D721Med (cell line): ENCODE measurements at places on chromosomes 1 and 21.
A peak's percentile ranks its signal among the peaks of the same experiment; 100 is the strongest.

DNA sequence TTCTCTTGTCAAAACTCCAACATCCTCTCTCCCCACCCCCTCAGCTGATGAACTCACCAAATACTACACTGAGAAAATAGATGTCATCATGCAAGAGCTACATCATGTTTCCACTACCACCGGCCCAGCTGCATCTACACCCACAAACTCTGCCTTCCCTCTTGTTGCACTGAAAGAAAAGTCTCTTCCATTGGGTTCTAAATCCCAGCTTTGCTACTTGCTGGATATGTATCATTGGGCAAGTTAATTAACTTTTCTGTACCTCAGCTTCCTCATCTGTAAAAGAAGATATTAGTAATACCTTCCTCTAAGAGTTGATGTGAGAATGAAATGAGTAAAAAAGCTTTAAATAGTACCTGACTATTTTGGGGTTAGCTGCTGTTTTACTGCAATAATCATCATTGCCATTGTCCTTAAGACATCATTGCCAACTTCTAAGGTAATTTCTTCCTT lies 108.6 kb downstream of the OLFML2B start:
- no peak for DNase-seq

GRCh38 chr1:229156872-229157271 lies 114.0 kb upstream of the RAB4A start:
- no peak for DNase-seq

DNA sequence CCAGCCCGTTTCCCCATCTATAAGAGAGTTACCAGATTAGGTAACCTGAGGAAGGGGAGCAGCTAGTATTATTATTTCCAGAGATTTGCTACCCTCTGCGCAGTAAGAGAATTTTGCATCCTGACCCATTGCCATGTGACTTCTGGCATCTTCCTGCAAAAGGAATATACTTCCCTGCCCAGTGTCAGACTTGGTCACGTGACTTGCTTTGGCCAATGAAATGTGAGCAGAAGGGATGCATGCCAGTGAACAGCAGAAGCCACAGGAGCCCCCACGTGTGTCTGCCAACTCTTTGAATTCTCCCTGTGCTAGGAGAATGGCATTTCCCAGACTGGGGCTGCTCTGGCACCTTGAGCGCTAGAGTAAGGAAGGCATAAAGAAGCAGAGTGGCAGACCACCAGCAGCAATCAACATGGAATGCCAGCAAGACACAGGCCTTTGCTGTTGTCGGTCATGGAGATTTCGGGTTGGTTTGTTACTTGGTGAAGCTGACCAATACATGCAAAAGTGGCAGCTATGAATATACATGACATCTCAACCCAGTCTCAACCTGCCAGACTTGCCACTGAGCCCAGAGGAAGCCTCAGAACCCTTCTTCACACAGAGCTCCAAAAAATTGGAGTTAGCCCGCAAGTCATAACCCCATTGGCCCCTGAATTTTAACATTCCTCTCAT lies 26.4 kb upstream of the SDHB start:
- DNase-seq: no peak

- DNase-seq: no peak
These were observed 35.9 kb upstream of the AXDND1 start for GRCh38 chr1:179329862-179330261.

DNA sequence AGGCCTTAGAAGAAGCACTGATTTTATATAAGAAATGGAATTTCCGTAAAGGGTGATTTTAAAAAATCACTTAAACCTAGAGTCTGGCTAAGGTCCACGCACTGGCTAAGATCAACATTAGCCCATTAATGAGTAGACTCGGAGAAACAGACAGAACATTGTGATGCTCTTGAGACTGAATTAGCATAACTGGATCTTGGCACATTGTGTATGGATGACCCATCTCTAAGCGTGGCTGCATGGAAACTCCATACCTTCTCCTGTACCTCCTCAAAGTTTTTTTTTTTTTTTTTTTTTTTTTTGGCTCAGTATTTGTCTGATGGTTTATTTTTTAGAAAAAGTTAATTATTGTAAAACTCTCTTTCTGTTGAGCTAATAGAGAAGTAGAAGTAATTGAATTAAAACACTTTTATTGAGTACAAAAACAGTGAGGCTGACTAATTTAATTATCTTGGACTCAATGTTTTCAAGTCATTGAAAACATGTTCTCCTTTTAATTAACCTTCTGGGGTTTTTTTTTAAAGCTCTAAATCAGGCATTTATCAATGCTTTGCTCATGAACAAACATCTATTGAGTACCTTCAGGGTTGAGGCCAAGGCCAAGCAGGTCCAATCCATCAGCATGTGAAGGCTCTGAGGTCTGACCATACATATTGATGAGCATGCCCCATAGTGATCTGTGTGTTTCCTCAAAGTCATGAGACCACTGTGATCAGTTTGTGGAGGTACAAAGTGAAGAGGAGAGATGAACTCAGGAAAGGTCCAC lies 74.0 kb downstream of the TLR5 start:
- no peak for DNase-seq

GRCh38 chr1:172376431-172376830 lies 44.1 kb upstream of the C1orf105 start:
- DNase-seq: no peak

DNA sequence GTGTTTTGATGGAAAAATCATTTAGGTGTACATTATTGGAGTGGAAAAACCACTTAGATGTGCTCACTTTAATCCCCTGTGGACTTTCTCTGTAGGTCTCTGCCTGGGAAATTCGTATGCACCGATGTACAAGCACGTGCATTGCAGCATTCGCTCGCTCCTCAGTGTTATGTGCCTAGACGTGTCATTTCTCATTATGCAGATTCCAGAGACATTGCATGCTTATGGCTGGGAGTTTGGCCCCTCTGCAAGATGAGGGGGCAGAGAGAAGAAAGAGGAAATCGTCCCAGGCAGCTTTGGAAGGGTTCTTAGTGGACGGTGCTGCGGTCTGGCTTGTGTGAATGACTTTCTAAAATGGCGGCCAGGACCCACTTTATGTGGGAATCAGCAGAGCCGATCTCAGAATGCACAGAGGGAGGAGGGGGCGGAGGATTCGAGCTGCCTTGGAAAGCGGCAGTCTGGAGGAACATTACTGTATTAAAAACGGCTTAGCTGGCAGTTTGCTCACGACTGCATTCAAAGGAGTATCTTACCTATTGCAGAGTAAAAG lies 2.3 kb downstream of the SPEN start:
- no peak for DNase-seq

DNA sequence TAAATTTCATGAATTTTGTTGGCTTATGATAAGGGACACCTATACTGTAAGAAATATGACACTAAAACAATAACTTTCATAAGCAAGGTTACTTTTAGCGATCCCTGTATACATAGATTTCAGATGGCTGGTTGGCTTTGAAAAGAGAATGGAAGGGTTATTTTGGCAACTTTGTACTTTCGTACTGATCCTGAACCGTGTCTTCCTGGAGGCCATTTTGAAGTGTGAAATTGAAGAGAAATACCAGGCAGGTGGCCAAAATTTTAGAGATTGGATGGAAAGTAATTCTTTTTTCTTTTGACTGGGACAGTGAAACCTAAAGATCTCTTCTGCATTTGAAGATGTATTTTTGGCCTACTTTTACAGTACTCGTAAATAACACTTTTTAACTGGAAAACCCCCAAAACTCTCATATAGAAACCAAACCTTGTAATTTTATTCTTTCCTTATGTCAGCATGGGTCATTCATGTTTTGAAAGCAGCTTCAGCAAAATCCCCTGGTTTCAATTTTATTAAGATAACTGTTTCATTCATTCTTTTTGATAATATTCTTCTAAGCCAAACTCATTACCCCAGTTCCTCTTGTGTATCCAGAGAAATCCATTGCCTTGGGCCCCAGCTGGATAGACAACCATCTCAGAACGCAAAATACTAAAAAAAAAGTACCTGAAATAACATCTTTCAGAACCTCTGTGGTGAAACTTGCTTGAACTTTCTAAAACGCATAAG lies 38.4 kb upstream of the ZNF281 start:
- DNase-seq: no peak

DNA sequence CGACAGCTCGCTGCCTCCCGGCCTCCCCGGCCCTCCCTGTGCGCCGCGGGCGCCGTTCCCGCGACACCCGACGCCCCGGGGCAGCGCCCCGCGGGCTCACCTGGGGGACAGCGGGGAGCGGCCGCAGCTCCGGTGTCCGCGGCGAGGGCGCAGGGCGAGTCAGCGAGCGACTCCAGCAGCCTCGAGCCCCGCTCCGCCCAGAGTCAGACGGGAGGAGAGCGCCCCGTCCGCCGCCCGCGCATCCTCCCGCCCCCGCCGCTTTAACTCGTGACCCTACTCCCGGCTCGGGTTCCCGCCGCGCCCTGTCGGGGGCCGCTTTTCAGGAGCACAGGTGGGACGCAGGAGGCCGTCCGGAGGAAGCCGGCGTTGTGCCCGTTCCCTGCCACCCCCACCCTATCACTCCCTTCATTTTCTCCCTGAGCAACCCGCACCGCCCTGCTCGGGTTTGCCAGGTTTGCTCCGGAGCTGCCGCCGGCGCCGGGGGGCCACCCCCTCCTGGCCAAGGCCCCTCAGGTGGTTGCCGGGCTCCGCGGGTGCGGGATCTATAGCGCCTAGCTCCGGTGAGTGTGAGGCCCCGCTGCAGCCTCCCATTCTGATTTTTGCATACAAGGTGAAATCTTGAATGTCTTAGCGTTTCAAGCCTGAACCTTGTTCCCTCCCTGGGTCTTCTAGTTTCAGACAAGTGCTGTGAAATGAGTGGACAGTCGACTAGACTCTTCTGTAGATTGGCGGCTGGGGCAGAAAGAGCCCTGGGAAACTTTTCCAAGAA lies at the start of gene MCOLN3:
Gene MCOLN3, minus strand, starts transcription at position 205 of the 769 bp plus-strand sequence. CDS start 3,140 bp downstream, outside the sequence.
- DNase-seq: no peak

- DNase-seq: no peak
These were observed 27.9 kb upstream of the SRP9 start for GRCh38 chr1:225749706-225750105.

GRCh38 chr1:55869065-55869464 lies 653.9 kb upstream of the USP24 start:
- no peak for DNase-seq

GRCh38 chr1:200452850-200453552 lies 43.2 kb upstream of the ZNF281 start:
- no peak for DNase-seq

GRCh38 chr1:91761295-91761721 lies 124.6 kb downstream of the TGFBR3 start:
- no peak for DNase-seq

- no peak for DNase-seq
These were observed 7.1 kb upstream of the C1orf159 start for GRCh38 chr1:1122981-1123480.

DNA sequence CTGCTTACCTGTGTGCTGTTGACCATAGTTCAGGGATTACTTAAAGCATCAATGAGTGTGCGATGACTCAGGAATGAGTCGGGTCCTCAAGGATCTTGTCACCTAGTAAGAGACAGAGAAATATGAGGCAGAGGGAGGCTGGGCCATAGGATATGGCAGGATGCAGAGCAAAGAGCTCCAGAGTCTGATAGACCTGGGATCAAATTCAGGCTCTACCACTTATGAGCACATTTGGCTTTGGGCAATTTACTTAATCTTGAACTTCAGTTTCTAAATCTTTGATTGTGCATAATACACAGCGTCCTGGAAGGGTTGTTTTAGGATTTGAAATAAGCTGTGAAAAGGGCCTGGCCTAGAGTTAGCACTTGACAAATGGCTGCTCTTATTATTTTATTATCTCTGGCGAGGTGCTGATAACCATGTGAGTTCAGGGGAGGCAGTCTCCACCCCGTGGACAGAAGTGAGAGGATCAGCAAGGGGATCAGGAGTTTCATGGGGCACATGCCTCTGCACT lies 94.5 kb downstream of the ROR1 start:
- no peak for DNase-seq

DNA sequence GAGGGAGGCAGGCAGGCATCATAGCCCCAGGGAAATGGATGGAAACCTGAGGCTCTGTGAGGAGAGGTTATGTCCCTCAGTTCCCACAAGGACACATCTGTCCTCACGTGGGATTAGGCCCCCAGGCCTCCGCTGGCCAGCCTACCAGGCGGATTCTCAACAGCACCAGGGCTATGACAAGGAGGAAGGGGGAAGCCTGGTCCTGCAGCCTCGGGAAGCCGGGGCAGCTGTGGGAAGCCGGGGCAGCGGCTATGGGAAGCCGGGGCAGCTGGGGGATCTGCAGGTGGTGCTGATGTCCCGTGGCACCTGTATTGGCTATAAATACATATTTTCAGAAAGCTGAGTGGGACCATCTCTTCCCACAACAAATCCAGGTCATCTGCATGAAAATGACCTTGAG lies 19.7 kb downstream of the BSND start:
- DNase-seq: no peak

- DNase-seq: no peak
These were observed 3.8 kb upstream of the SLC26A9 start for GRCh38 chr1:205947024-205947423.

DNA sequence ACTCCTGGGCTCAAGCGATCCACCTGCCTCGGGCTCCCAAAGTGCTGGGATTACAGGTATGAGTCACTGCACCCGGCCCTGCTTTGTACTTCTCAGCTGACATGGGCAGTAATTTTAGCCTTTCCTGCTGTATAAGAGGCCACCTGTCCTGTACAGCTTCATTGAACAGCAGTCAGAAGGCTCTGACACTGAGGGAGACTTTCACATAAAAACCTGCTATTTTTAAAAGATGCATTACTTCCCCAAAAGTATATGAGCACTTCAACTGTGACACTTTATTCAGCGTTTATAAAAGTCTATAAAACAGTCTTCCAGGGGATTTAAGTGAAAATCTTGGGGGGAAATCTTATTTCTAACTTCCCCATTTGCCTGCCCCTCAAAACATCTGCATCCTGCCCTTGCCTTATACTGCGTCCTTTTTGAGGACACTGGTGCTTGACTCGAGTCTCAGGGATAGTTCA lies 17.6 kb downstream of the RNU5D-1 start:
- DNase-seq: no peak

GRCh38 chr21:7917729-7918128 lies 2603.7 kb upstream of the TPTE start:
- DNase-seq: no peak

GRCh38 chr21:38531039-38531541 lies 32.8 kb upstream of the ERG start:
- no peak for DNase-seq

DNA sequence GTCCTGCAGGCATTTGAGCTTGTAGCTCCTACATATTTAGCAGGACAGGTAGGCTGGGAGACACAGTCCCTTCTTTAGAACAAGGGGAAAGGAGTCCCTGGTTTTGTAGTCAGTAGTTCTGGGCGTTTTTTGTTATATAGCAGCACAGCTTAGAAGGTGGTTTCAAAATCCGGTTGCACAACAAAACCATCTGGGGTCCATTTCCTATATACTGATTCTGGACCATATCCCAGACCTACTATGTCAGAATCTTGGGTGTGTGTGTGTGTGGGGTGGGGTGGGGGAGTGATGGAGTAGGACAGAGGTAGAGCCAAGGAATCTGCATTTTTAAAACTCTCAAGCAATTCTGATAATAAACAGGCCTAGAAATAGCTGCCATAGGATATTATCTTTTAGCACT lies 21.6 kb downstream of the METTL13 start:
- DNase-seq: no peak

GRCh38 chr21:45944601-45945000 lies 37.0 kb upstream of the COL6A1 start:
- DNase-seq: peak; percentile 18

GRCh38 chr1:10890491-10891071 lies 94.1 kb upstream of the CASZ1 start:
- no peak for DNase-seq

- DNase-seq: no peak
These were observed 121.3 kb downstream of the SEC16B start for GRCh38 chr1:177848577-177848976.
